ENCODE measurements at places on chromosomes 4 and X.

GRCh38 chrX:137425986-137426385 is 139.9 kb upstream of the ZIC3 start:
- no peak for DNase-seq

DNA sequence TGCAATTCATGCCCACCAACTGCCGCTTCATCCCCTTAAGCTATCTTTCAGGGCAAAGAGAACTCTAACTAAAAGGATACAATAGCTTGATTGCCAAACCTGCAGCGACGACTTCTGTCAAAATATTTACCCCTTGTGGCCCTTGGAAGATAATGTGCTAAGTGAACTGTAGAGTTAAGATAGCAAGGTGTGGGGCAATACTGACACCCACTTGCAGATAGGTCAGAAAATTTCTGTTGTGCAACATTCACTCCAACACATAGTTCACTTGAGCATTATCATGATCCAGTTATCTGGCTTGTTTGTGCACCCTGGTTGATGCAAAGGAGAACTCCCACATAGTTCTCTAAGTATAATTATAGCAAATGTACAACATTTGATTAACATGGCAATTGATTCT is 55.6 kb downstream of the RHOXF2B start:
- no peak for DNase-seq

GRCh38 chr4:87985097-87985886 is 9.8 kb downstream of the SPP1 start:
- DNase-seq = no peak

- no peak for DNase-seq
Measured at GRCh38 chrX:17527135-17527701, 152.2 kb downstream of the NHS start.

GRCh38 chr4:186651181-186651603 is 72.5 kb downstream of the FAT1 start:
- DNase-seq = no peak

DNA sequence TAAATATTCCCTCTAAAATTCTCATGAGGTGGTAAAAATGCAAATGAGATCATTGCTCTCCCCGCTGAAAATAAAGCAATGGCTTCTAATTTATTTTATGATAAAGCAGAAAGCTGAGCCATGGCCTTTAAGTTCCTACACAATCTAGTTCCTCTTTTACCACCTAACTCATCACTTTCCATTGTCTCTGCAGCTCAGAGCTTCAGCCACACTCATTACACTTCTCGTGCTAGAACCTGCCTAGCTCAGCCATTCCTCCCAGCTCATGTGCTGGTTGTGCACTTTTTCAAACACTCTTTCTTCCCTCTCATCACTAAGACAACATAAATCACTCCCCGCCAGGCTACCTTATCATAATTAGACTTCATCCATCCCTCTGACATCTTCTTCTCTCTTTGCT is 1112.1 kb upstream of the PRKX start:
- no peak for DNase-seq

DNA sequence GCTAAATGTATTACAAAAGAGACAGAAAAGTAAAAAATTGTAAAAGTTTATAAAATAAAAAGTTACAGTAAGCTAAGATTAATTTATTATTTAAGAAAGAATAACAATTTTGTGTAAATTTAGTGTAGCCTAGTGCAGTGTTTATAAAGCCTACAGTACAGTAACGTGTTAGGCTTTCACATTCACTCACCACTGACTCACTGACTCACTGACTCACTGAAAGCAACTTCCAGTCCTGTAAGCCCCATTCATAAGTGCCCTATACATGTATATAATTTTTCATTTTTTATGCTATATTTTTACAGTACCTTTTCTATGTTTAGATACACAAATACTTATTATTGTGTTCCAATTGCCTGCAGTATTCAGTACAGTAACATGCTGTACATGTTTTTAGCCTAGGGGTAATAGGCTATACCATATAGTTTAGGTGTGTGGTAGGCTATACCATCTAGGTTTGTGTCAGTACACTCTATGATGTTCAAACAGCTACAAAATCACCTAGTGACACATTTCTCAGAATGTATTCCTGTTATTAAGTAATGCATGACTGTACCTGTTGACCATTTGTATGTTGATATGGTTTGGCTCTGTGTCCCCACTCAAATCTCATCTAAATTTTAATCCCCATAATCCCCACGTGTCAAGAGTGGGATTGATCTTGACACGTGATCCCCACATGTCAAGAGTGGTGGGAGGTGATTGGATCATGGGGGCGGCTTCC is 57.9 kb downstream of the CFAP299 start:
- DNase-seq = no peak

DNA sequence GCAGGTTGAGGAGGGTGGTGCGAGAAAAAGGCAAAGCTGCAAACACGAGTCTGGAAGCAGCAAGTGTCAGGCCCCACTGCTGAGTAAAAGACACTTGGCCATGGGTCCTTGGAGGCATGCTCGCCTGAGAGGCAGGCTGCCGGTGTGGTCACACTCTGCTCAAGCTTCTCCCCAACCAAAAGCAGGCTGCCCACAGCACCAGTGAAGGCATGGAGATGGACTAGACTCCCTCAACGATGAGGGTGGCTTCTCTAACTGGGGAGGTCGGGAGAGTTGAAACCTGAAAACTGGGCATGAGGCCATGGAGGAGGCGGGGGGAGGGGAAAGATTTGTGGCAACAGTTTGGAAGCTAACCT is 86.5 kb downstream of the ATG4A start:
- no peak for DNase-seq

DNA sequence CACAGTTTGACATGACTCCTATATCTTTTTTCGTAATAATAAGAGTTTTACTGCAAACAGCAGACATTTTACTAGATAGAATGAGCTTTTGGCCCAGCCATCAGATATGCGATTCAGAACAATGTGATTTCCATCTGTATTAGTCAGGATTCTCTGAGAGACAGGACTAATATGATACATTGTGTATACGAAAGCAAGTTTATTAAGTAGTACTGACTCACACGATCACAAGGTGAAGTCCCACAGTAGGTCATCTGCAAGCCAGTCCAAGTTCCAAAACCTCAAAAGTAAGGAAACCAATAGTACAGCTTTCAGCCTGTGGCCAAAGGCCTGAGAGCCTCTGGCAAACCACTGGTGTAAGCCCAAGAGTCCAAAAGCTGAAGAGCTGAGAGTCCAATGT is 24.1 kb downstream of the CXCL8 start:
- no peak for DNase-seq

DNA sequence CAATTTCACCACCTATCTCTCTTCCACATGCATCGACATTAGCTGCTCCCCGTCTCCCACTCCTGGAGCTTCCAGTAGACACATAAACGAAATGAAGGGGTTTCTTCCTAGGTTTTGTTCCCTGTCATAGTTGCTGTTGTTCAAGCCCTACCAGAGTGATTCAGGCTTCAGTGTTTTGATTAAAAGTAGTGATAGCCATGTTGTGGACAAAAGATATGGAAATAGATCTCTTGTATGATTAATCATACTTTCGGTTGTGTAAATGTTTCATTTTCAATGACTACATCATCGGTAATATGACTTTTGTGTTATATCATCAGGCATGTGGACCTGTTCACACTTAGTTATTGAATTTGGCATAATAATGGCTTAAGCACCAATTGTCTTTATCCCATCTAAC is 96.5 kb upstream of the KLF3 start:
- DNase-seq = no peak

- no peak for DNase-seq
Measured at GRCh38 chr4:181477591-181477990, 765.6 kb upstream of the TENM3 start.

DNA sequence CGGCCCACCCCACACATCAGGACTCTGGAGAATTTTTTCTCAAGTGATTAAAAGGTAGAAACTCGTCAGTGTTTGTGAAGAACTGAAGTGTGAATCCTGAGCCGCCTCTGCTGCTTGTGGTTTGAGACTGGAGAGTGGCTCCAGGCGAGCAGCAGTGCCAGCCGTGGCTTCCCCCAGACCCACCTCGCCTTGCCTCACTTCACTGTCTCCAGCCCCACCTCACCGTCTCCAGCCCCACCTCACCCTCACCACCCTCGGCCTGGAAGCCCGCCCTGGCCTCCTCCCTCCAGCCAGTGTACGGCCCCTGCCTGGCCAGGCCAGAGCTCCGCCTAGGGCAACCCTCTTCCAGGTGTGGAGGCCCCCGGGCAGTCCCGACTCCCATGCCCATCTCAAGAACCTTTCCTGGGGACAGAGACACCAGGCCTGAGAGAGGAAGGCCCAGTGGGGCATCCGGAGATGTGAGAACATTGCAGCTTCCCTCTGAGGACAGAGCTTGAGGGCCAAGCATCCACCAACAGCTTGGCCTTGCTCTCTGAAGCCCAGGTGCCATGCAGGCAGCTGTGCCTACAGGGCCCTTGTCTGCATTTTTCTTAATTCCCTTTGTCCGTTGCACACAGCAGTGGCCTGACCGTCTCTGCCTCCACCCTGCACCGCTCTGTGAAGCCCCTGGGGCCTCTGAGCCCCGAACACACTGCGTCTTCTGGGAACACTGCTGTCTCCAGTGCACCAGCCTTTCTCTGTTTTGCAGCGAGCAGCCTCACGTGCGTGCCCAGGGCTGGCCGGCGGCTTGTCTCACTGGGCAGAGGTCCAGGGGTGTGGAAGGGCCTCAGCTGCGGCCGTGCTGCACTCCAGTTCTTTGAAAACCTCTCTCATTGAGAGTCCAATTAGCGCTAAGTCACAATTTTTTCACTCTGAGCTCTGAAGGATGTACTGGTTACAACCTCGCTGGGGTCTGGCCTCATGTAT is 13.8 kb downstream of the SH3BP2 start:
- no peak for DNase-seq

DNA sequence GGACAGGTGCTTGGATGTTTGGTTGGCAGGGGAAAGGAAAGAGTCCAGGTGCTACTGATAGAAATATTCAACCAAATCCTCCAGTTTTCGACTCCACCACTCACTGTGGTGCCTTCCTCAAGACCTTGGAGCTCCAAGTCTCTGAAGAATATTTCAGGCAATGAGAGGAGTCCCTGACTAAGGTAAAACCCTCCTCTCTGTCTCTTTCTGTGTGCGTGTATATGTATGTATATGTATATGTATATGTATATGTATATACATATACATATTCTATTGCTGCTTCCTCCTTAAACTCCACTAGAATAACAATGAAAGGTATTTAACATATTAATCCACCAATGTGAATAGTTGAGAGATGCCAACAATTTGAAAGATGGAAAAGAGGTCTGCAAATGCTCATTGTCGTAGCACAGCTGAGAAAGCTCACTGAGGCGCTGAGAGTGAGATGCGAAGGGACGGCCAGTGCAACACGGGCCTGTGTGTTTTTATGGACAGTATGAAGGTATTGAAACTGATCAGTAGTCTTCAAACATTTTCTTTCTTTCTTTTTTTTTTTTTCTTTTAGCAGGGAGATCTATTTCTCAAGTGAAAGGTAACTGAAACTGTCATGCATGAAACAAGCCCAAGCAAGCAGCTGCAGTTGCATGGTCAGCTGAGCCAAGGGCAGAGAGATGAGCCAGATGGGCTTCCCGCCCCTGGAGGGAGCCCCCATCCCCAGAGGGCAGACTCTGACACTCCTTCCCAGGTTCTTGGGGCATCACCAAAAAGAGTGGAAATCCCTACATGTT is 41.1 kb upstream of the HS3ST1 start:
- DNase-seq = no peak

GRCh38 chrX:8988446-8988845 is 45.5 kb downstream of the FAM9B start:
- DNase-seq = no peak

DNA sequence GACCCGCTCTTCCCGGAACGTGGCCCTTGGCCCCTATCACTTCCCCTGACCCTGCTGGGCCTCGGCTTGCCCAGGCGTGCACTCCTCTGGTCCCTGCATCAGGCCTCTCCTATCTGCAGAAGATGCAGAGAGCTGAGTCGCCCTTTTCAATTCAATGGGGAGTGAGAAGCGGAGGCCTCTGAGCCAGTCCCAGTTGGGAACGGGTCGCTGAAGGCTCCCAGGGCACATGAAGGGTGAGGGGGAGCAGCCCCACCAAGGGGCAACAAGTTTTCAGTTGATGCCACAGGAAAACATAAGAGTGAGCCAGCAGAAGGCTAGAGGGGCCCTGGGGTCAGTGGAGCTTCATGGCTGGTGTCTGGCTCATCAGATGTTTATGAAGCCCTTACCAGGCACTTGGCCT is 17.1 kb downstream of the PSAPL1 start:
- DNase-seq = no peak

- no peak for DNase-seq
Measured at GRCh38 chr4:60744767-60745166, 455.4 kb upstream of the ADGRL3 start.

DNA sequence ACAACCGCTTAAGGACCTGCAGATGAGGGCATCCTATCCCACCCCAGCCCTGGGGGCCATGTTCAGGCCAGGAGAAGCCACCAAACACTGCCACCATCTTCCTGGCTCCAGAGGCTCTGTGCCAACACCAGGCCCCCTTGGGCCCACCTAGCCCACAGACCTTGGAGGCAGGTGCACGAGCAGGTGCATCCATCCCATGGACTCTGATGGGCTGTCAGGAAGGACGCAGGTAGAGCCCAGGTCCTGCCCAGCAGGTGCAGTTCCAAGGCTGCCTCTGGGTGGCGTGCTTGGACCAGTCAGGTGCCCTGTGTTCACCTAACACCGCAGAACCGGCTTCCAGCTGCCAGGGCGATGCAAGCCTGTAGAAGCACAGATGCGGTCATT is 22.8 kb upstream of the PDE6B start:
- peak; percentile 4 for DNase-seq
